Liver (tissue), 10 donors: ENCODE measurements at places on chromosomes 12 and 14.

DNA sequence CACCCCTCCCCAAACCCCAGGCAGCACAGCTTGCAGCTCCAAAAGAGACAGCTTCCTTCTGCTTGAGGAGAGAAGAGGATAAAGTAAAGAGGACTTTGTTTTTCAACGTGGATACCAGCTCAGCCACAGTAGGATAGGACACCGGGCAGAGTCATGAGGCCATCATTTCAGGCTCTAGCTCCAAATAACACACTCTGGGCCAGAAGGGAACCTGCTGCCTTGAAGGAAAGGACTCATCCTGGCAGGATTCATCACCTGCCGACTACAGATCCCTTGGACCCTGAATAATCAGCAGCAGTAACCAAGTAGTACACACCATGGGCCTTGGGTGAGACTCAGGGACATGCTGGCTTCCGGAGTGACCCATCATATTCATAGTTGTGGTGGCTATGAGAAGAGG, 10.4 kb upstream of the CKAP4 start:
- DNase-seq = peak; percentile 5

DNA sequence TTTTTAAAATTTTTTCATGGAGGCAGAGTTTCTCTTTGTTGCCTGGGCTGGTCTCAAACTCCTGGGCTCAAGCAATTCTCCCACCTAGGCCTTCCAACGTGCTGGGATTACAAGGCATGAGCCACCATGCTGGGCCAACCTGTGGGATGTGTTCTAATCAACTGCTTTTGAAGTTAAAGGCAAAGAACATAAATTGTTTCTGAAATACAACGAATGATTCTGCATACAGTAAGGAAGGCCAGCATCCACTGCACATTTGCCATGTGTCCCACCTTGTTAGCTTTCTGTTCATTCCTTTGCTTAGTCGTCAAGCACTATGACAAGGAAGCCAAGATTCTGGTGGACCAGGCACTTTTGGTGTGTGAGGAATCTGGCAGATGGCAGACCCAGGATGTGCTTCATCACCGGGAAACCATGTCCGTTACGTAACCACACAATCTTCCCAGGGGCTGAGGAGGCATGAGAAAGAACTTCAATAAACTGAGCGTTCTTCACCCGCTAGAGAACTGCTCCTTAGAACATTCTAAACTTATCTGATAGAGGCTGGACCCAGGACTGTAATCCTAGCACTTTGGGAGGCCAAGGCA, 24.5 kb downstream of the MOK start:
- DNase-seq = no peak

DNA sequence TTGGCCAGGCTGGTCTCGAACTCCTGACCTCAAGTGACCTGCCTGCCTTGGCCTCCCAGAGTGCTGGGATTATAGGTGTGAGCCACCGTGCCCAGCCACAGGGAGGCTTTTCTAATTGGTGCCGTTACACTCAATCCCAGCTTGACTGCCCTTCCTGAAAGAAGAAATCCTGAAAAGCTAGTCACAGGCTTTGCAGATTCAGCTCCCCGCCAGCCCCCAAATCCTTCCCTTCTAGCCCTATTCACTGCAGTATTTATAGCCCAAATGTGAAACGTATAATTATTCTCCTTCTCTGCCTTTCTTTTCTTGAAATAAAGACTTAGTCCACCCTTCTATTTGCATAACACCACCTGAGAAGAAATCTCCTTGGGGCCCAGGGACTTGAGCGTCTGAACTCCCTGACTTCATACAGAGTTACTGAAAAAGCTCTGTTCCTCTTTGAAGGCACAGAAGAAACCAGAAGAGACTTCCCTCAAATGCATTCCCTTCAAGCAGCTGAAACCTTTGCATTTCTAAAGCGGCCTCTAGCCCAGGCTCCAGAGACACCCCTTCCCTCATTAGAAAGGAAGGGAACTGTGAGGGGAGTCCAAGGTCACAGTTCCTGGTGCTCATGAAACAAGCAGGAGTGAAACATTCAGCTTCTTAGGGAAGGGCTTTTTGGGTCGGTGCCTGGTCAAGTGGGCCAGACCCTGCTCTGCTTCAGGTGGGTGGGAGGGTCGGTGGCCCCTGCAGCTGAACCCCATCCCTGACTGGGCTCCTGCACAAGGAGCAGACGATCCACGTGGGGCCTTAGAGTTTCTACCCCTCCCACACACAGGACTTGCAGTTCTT, 42.3 kb upstream of the BATF start:
- no peak for DNase-seq

DNA sequence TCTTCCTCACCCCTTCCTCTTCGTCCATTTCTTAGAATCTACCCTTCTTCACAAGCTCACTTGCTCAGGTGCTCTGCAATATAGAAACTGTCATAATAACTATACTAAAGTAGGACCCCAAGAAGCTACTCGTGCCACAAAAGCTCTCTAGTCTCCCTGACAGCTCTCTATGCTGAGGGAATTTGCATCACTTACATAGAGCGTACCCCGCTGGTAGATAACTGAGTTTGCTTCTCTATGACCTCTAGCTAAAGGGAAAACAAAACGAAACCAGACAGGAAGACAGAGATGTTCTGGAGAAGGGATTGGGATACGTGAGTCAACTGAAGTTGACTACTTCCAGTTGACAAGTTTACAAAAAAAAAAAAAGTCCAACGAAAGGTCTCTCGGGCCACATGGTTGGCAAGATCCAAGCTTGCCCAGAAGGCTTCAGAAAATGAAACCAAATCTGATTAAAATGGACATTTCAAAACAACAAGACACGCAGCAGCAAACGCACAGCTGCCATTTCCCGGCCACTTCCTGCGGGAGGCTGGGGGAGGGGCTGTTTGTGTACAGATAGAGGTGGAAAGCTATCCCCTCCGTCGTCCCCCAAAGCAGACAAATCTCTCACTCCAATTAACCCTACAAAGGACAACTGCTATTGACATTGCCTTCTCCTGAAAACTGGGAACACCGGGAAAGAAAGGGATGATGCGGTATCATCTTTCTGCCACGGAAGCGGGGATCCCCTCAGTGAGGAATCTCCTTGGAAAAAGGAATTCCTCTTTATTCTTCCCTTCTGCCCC, 1.3 kb downstream of the BAZ2A start:
- peak; percentile 64 for DNase-seq

DNA sequence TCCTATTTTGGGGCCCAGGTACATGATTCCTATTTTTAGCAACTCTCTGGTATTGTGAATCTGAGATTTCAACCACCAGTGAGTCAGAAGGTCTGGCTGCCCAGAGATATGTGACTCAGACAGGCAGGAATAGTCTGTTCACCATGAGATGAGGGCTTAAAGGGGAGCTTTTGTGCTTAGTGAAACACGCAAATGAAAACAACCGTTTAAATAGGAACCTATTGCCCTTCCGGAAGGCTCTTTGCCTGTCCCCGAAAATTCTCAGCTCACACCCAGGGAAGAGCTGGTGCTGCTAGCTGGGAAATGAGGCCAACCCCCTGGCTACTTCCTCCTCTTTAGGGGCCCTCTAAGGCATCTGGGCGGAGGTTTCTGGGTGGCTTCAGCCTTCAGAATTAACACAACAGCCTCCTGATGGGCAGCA, 283.6 kb downstream of the CACNA1C start:
- DNase-seq = no peak
